ENCODE measurements at places on chromosomes 2 and 18. TPM values are rescaled to one million over a fixed set of nuclear protein-coding genes. Genes with fewer than 3 reads are reported as not detected.

Gene CROCC2
- not detected for total RNA-seq

- DNase-seq = no peak
Observed at GRCh38 chr2:175234650-175235049, 53.1 kb upstream of the ATP5MC3 start.

DNA sequence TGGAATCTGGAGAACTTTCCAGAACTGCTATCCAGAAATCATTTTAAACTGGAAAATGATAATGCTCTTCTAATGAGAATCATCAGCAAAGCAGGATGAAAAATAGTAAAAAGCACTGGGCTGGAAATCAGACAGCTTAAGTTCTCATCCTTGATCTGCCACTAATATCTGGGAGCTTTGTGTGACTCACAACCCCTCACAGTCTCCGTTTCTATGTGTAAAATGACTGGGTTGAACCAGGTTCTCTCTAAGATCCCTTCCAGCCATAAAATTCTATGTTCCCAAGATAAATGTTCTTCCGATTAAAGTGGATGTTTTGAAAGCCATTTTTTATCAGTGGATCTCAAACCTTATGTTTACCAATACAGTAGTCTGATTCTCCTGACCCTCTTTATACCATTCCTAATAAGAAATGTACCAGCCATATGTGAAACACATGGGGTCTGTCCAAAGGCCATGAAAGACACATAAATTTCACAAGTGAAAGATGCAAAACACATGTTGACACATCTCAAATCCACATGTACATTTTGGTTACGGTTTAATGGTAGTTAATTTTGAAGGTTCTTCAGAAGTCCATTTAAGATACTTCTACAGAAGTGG, 188.8 kb downstream of the EN1 start:
- no peak for DNase-seq

Gene COLEC12
- not detected for total RNA-seq

GRCh38 chr2:71609029-71609428, 155.7 kb downstream of the DYSF start:
- no peak for DNase-seq

Gene LCLAT1
- total RNA-seq = 19.9 TPM
